ENCODE measurements at places on chromosomes 11 and 22. TPM values are rescaled to one million over a fixed set of nuclear protein-coding genes. Genes with fewer than 3 reads are reported as not detected.

Gene MYO18B
- 11.1 TPM for total RNA-seq

Gene SLC15A3
- 9.1 TPM for total RNA-seq

Gene PIWIL4
- 2.6 TPM for total RNA-seq

Gene PLEKHB1
- total RNA-seq = 0.40 TPM

Gene SHISAL1
- 5.7 TPM for total RNA-seq

Gene CDON
- total RNA-seq = 7.7 TPM

Gene FOLR2
- not detected for total RNA-seq

Gene MS4A3
- not detected for total RNA-seq

Gene DLG2
- 2.6 TPM for total RNA-seq

Gene AIFM3
- 0.53 TPM for total RNA-seq

Gene CCDC117
- total RNA-seq = 8.7 TPM

Gene LARGE1
- 11.8 TPM for total RNA-seq

Gene GGTLC2
- not detected for total RNA-seq

Gene COPB1
- 263 TPM for total RNA-seq

Gene HTR3B
- total RNA-seq = not detected

Gene CRYBA4
- total RNA-seq = not detected

Gene MS4A4A
- total RNA-seq = not detected

Gene WBP2NL
- total RNA-seq = 0.37 TPM

Gene FREY1
- 0.44 TPM for total RNA-seq

Gene LYVE1
- 3.3 TPM for total RNA-seq

Gene OLFML1
- total RNA-seq = 15.2 TPM

Gene CALCB
- not detected for total RNA-seq

Gene SLC29A2
- total RNA-seq = 0.12 TPM

Gene LGR4
- 26.3 TPM for total RNA-seq

Gene LRRC32
- total RNA-seq = 126 TPM

Gene CHST1
- total RNA-seq = 1.2 TPM

All from aortic smooth muscle cell (primary cell).